ENCODE measurements at places on chromosomes 6 and 20. TPM values are rescaled to one million over a fixed set of nuclear protein-coding genes. Genes with fewer than 3 reads are reported as not detected.

The GGTLC1 gene
- not detected for total RNA-seq

The MYLIP gene
- 35.8 TPM for total RNA-seq

GRCh38 chr6:117288083-117288715 is 22.8 kb downstream of the VGLL2 start:
- no peak for DNase-seq

DNA sequence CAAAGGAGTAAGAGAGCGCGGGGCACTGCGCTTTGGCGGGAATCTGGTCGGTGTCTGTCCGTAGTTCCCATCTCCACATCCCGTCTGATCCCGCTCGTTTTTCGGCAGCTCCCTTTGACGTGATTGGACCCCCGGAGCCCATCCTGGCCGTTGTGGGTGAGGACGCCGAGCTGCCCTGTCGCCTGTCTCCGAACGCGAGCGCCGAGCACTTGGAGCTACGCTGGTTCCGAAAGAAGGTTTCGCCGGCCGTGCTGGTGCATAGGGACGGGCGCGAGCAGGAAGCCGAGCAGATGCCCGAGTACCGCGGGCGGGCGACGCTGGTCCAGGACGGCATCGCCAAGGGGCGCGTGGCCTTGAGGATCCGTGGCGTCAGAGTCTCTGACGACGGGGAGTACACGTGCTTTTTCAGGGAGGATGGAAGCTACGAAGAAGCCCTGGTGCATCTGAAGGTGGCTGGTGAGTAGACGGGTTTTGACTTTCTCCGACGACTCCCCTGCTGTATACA is 1.4 kb downstream of the BTN1A1 start:
- DNase-seq, result no peak

DNA sequence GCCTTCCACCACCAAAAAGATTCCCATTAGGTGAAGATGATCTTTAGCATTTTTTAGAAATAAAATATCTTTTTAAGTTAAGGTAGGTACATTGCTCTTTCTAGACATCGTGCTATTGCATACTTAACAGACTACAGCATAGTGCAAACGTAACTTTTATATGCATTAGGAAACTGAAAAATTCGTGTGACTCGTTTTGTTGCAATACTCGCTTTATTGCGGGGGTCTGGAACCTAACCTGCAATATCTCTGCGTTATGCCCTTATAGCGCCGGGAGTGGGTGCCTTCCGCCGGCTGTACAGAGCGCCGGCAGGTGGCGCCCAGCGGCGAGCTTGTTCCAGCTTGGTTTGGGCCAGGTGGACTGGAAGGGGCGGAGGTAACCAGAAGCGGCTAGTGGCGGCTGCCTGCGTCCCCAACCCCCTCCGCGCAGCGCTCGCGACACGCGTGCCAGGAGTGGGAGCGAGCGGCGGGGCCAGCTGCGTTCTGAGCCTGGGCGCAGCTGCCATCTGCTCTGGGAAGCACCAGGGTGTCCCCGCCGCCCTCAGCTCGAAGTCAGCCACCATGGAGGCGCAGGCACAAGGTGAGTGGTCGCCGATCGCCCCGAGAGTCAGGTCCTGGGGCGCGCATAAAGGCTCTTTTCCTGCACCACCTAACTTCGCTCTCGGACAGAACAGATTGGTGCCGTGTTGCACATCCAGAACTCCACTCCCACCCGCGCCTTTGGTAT is at the start of gene TPD52L1:
Gene TPD52L1, plus strand, starts transcription at position 383 of the 727 bp plus-strand sequence. Its CDS starts 179 bp downstream, at position 562.
- peak; percentile 18 for DNase-seq

- no peak for DNase-seq
Observed at GRCh38 chr6:147255948-147256674, 51.9 kb downstream of the STXBP5 start.
